ENCODE measurements at places on chromosomes 13 and 19.
A peak's percentile ranks its signal among the peaks of the same experiment; 100 is the strongest.

DNA sequence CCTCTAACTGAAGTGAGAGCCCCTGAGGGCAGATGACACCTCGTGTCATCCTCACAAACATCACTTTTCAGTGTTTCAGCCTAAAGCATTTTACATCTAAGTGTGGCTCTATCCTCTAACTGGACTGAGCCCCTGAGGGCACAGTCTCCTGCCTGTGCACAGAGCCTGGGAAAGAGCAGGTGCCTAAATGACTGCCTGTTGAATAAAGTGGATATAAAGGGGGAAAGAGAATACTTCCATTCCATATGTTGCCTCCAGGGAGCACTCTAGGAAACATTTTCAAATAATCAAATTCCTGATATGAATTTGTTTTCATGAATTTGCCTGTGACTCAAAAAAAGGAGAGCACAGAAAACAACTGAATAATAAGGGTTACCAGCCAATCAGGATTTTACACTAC, 32.2 kb downstream of the CNMD start:
- DNase-seq, result no peak

- DNase-seq, result peak; percentile 74
Observed at GRCh38 chr13:96632536-96633320, 361.5 kb downstream of the OXGR1 start.

DNA sequence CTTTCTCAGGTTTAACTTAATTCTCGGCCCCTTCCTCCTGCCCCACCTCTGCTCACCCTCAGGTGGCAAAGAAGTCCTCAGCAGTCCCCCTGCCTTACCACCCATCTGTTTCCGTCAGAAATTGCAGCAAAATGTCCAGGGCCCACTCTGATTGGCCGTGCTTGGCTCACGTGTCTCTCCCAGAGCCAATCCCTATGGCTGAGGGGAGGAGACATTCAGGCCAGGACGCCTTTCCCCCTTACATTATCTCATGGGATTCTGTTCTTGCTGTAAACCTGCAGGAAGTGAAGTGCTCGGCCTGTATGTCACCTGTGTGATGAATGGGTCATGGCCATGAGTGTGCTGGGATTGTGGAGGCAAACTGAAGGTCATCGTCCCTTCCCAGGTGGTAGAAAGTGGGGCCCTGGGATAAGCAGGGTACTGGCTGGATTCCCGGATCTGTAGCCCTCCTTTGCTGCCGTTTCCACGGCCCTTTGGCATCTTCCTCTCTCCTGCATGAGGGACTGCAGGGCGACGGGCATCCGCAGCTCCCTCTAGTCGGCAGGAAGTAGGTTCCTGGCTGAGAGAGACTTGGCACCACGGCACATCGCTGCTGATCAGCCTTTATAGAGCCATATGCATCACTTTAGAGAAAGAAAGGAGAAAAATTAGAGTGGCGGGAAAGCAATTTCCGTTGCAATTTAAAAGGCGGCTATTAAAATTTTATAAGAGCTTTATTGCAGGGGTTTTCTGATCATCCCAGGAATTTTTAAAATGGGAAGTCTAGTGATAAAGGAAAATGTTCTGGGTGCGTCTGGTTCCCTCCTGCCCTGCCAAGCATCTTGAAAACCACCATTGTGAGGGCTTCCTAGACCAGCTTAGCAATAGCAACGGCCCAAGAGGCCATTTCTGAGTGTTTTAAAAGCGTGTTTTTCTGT, 118.2 kb downstream of the SIPA1L3 start:
- no peak for DNase-seq

DNA sequence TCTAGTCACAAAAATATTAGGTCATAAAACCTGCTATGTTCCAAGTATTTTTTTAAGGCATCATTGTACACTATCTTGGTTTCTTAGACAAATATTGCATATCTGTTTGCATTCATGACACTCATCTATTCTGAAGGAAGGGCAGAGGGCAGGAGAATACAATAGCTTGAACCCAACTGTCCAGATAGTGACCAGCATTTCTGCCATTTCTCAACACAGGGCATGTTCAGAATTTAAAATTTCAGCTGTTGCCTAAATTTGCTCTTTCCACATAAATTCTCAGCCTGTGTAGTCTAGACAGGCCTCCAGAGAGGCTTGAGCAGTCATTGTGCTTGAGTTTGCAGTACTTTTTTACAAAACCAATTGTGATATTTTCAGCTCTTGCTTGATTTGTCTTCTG, 119.5 kb downstream of the ZAR1L start:
- no peak for DNase-seq

DNA sequence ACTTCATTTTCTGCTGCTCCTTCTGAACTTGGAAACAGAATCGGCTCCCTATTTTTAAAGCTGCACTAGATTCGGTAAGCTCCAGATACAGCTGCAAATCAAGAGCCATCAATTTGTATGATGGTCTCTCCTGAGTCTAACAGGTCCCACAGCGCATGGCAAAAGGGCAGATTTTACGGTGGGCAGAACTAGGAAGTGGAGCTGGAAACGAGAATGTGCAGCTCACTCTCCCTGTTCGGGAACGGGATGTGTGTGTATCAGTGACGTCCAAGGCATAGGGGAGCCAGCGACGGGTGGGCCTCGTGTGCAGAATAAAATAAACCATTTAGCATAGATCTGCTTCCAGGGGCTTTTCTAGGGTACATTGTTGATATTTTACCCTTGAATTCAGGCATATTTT, 74.2 kb downstream of the COL4A1 start:
- DNase-seq, result no peak

DNA sequence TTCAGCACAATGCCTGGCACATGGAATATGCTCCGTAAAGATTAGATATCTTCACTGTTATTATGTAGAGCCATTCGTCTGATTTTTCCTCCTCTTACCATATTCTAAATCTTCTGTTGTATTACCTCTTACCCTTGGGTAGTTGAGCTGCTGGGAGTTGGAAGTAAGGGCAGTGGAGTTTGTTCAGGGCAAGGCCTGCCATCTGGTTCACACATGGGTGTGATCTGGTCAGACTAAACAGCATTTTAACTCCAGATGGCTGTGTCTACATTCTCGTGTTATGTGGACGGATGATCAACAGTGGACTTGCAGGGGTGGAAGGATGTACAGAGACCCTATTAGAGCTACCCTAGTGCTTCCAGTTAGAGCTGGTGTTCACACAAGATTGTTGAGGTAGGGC, 164.9 kb downstream of the ZIC5 start:
- DNase-seq, result no peak

GRCh38 chr13:54241719-54242118, 1213.1 kb downstream of the OLFM4 start:
- DNase-seq, result no peak

- DNase-seq, result no peak
Observed at GRCh38 chr19:7973883-7974282, 30.4 kb upstream of the TIMM44 start.

DNA sequence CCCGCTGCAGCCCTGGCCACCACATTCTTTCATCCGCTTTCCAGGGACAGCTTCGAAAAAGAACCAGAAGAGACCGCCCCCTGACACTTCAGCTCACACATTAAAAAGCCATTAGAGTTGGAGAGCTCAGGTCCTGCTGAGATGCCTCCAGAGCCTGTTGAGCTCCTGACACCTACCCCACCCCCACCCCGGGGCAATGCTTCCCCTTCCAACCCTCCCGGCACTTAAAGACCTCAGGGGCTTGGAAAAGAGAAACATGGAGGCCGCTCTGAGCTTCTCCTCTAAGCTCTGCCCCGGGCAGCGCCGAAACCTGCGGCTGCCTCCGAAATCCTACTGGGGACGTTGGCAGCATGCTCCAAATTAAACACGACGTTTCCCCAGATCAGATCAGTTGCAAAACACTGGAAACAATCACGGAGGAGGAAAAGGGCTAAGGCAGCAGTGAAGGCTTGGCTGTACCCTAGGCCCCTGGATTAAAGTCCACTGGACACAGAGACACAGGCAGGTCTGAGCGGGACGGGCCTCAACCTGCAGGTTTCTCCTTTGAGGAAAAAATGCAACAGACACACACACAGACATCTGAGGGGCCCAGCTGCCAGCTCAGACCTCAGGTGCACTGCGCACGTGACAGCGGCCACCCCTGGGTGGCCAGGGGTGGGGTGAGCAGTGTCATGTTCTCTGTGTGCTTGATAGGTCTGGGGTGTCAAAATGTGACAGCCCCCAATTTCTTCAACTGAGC, 9.6 kb downstream of the SH3GL1 start:
- no peak for DNase-seq

DNA sequence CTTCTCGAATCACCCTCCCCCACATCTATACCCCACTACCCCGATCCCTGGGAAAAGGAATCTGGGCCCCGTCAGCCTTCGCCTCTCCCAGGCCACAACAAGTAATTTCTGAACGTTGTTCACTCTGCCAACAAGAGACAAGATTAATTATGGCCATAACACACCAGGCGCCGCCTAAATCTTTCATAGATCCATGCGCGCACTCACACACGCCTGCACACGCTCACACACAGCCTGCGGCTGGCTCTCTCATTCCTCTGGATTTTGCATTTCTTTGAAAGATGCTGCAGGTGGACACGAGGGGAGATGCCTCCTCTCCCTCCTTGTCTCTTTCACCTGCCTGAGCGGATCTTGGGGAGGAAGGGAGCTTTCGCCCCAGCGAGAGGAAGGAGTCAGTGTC, 17.1 kb downstream of the ZNRF4 start:
- DNase-seq, result no peak

DNA sequence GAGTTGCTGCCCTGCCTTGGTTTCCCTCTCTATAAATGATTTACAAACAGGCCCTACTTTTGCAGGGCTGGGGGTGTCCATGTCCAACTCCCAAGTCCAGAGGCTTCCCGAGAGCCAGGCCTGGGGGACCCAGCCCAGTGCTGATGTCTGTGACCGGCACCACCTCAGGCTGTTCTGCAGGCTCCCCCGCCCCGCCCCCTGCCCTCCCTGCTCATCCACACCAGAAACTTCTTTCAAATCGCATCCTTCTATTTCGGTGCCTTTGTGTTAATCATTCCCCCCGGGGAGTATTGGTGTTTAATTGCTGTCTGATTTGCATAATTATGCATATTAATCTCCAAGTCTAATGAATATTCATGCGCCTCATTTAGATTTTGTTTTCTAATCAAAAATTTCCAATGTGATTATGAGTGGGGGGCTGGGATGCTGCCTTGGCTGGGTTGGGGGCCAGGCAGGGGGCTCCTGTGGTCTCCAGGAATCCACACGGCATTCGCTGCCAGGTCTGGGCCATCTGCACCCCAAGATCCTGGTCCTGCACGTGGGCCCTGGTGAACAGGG, 19.1 kb downstream of the TCF3 start:
- DNase-seq, result no peak

DNA sequence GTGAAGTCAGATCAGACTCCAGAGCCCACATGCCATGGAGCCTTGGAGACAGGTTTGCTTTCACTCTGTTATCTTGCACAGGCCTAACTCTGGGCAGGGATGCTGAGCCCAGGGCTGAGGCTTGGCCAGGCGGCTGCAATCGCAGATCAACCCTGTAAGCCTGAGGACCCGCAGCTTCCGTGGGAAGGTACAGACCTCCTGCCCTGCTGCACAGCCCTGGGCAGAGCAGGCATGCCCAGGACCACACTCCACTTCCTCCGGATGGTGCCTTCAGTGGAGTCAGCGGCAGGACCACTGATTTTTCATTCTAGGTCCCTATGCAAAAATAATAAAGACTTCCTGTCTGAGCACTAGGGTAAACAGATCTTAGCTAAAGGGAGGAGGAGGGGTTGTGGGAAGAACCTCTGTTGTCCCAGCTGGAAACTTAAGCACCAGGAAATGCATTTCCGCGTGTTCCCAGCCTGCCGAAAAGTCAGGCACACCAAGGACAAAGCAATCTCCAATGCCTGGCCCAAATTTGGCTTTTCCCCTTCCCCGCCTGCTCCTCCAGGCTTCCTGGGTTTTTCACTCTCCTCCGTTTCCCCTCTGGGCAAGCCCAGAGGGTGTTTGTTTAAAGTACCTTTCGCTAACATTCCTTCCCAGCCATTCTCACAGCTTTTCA, 87.3 kb downstream of the KCTD15 start:
- no peak for DNase-seq

DNA sequence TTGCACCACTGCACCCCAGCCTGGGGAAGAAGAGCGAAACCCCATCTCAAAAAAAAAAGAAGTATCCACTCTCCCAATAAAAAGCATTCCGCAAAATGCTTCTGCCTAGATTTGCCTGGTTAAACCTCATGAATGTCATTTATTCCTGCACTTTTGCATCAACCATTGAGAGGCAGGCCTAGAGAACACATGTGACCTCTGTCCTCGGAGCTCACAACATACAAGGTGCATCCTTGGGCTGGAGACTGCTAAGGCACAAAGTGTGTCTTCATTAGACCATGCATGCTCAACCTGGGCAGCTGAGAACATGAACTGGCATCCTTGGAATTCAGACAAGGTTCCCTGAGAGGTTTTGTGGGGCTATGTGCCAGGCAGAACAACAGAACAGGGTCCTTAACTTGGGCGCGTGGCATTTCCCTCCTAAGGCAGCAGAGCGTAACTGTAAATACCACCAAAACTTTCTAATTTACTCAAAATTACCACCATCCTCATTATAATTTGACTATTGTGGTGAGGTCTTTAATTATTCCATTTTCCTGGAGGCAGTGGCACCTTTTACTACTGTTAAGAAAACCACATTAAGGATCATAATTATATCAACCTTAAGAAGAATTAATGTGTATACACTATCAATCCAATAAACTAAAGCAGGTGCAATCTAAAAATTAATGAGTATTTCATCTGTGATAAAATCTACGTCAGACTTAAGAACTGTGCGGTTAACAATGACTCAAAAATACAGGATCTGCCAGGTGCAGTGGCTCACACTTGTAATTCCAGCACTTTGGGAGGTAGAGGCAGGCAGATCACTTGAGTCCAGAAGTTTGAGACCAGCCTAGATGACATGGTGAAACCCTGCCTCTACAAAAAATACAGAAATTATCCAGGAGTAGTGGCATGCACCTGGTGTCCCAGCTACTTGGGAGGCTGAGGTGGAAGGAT, 13.8 kb downstream of the RCBTB1 start:
- DNase-seq, result no peak

DNA sequence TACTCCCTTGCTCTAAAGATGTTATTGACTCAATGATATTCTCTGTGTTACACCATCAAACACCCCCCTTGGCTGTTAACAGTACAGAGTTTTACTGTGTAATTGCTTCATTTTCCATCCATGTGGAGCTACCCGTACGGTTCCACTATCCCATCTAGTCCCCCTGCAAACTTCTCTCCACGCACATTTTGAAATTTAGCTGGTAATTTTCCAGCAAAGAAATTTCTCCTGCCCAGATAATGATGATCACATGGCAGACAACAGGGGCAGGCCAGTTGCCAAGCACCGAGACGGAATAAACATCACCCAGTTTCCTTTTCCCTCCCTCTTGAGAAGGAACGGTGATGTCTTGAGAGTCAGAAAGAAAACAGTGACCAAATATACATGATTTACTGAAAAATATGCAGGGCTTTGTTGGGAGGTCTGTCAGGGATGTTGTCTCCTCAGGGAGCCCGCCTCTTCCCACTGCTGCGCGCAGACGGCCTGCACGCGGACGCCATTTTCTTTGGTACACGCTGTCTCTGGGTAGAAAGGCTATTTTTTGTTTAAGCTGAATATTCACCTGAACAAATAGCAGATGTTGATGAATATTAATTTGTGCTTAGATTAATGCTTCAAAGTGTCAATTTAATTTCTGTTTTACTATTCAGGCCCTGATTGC, 109.9 kb downstream of the OLFM4 start:
- DNase-seq, result no peak

- DNase-seq, result no peak
Observed at GRCh38 chr13:68810660-68811059, 1297.0 kb upstream of the ATXN8OS start.

GRCh38 chr13:65638572-65639168, 1591.5 kb downstream of the PCDH9 start:
- no peak for DNase-seq

- DNase-seq, result peak; percentile 98
Observed at GRCh38 chr19:17075035-17075863, at the start of the genes HAUS8 and MYO9B. Gene HAUS8 (minus strand): TSS chr19:17075452. CDS start chr19:17075422, 30 bp downstream. Gene MYO9B (plus strand): TSS chr19:17075777. CDS start chr19:17101718, 25,941 bp downstream.

GRCh38 chr13:53015971-53016370, 12.6 kb upstream of the OLFM4 start:
- no peak for DNase-seq
